ENCODE measurements at places on chromosomes 6 and 20. TPM values are rescaled to one million over a fixed set of nuclear protein-coding genes. Genes with fewer than 3 reads are reported as not detected.
A peak's percentile ranks its signal among the peaks of the same experiment; 100 is the strongest.

DNA sequence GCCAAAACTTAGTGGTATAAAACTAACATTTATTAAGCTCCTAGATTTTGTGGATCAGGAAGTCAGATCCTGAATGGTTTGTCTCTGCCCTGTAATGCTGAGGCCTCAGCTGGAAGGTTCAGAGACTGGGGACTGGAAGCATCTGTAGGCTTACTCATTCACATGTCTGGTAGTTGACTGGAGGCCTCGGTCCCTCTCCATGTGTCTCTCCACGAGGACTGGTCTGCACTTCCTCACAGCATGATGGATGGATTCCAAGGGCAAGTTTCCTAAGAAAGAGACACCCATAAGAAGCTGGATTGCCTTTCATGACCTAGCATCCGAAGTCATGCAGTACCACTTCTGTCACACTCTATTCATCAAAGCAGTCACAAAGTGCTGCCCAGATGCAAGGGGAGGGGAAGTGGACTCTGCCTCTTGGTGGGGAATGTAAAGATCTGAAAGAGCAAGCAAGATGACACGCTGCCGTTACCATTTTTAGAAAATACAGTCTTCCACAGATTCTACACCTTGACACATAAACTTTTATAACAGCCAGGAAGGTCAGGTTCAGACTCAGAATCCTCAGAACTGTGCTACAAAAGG is 17.2 kb upstream of the MDGA1 start:
- no peak for DNase-seq

GRCh38 chr6:25173951-25174474 is 105.2 kb upstream of the CARMIL1 start:
- no peak for DNase-seq

DNA sequence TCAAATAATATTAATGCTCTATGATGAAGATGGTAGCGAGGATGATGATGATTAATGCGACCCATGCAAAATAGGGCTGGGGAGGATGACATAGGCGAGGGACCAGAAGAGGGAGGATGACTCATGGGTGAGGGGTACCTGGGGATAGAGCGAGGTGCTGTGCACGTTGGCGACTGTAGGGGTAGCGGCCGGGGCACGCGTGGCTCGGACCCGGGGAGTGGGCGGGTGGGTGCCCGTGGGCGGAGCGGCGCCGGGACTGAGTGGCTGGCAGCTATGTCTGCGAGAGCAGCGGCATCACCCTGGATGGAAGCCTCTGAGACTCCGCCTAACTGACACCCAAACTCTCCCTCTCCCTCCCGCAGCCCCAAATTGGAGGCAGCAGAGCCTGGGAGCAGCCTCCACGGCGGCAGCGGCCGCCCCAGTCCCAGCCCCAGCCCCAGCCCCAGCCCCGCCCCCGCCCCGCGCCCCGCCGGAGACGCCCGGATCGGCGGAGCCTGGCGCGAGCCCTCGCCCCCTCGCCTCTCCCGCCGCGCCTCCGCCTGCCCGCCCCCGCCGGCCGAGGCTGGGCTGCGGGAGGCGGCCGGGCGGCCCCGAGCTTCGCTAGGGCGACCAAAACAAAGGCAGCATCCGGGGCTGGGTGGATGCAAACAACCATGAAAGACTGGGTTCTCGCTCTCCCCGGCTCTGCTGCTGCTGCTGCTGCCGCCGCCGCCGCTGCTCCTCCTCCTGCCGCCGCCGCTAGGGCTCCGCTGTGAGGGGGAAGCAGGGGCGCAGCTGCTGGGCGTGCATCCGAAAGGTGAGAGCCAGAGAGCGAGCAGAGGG is at the start of gene RIMS1:
RIMS1 (plus strand) TSS at position 367 of the 822 bp plus-strand sequence. CDS start 474 bp downstream, outside the sequence.
- peak; percentile 64 for DNase-seq

HLA-DQA2 gene
- not detected for total RNA-seq

DNA sequence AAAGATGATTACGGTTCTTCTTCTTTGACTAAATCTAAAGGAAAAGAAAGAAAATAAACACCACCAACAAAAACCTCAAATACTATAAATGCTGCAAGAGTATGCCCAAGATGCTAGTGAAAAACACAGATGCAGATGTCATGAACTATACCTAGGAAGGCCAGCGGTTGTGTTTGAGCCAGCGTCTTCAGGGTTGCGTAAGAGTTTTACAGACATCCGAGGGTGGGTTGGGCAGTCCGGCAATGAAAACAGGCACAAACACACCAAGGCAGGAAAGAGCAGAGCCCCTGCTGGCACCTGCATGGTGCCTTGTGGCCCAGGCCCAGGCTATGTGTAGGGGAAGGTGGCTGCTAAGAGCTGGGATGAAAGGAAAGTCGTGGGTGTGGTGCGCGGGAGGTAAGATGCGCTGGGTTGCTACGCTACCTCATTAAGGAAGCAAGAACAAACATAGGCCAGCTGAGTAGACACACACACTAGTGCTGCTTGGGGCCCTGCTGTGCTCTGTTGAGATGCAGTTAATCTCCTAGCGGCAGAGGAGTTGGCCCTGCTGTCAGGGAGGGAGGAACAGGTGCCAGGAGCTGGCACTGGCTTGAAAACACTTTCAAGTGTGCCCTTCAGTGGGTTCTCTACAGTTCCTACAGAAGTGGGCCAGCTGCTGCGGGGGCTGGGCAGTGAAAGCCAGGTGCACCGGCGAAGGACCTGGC is 170.2 kb upstream of the PLN start:
- no peak for DNase-seq

LIME1 gene
- total RNA-seq = 16.5 TPM

DNA sequence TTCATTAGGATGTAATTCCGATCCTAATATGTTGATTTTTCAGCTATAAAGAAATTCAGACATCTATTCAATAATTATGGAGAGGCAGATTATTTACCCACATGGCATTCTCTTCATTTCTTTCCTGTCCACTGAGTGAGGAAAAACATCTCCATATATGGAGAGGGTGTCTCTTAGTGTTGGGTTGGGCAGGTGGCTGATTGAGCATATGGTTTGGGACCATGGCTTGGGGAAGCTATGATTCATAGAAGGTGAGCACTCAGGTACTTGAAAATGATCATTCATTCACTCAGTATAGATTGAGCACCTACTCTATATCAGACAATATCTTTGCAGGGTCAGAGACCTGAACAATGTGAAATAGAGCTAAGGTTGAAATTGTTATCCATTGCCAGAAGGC is 41.3 kb upstream of the IL20RA start:
- no peak for DNase-seq

GRCh38 chr6:6515691-6516607 is 72.6 kb upstream of the LY86 start:
- DNase-seq = no peak

DNA sequence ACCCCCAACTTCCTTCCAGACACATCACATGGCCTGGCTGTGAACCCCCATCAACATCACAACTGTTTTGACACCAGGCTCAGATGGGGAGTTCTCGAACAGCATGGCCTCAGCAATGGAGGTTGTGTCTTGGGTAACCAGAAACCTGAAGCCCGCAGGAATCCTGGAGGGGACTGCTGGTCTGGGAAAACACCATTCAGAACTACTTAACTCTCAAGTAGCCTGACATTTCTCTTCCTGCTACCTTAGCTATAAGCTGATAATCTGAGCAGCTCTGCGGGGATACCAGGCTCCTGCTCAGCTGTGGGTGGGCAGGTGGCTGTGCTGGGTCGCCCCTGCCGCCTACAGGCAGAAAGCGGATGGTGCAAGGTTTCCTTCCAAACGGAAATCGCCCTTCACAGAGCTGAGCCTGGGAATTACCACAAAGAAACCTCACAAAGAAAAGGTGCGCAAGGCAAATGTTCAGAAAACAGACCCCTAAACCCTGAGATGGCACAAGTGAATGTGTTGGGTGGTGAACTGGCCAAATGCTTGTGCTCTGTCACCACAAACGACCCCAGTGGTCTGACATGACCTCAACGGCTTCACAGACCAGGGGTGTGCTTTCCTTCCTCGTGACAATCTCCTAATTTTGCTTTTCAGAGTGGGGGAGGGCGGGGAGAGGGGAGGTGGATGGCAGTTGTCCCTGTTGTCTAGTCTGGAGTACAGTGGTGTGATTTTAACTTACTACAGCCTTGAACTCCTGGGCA is 29.5 kb downstream of the SNX5 start:
- DNase-seq = peak; percentile 57

DNA sequence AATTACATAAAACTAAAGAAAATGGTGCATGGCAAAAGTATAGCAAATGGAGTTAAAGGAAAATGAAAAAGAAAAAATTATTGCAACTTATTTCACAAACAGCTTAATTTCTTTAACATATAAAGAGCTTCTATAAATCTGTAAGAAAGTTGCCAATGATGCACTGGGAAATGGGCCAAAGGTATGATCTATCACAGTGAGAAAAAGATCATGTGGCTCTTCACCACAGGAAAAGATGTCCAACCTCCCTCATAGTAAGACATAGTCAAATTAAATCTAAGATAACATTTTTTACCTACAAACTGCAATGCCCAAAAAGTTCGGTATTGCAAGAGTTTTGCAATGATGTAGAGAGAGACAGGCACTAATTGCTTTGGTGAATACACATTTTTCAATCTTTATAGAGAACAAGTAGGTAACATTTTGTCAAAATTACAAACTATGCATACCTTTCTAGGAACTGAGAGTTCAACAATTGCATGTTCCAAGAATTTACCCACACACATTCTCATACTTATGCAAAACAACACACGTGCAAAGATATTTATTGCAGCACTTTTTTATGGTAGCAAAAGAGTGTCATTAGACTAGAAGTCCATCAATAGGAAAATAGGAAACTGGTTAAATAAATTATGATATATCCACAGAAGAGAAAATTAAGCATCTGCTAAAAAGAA is 372.6 kb downstream of the QKI start:
- DNase-seq = no peak

All from neural crest cell (in vitro differentiated cells).